ENCODE measurements at places on chromosomes 2 and 18.

- DNase-seq = peak; percentile 0
Observed at GRCh38 chr2:27627963-27628766, 647 bp downstream of the CCDC121 start.

DNA sequence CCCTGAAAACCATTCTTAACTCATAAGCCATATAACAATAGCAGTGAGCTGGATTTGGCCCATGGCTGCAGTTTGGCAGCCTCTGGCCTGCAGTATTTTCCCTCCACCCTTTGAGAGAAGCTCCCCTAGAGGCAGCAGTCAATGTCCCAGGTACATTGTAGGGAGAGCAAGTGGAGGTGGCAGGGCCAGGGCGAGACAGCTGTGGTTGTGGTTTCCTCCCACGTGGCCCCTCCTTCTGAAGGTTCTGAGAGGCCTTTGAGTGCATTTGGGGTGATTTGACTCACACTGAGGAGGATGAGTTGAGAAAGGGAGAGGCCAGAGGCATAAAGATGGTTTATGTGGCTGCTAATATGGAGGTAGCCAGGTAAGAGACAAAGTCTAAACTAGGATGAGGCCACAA, 45.5 kb upstream of the LDAH start:
- peak; percentile 31 for DNase-seq

DNA sequence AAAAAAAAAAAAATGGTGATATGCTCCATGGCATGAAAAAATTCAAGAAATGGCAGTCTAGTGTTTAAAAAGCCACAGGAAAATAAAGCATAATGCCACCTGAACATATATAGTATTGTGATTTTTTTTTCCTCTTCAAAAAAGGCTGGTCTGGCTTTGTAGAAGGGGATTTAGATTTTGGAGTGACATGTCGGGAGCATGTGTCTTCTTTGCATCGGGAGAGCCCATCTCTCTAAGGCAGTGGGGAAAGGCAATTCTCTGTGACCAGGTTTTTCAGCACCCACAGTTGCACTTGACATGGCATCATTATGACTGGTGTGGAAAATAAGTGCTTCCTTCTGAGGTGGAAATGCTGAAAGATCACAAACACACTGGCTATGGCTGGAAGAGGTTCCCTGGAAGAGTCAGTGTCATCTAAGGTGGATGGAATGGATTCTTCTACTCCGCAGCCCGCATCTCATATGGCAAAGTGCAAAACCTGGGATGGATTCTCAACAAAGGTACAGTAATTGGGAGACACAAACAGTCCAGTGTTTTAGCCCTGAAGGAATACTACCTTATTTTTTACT, 172.5 kb downstream of the AGAP1 start:
- peak; percentile 13 for DNase-seq

- DNase-seq = no peak
Observed at GRCh38 chr2:234060236-234060635, 9.7 kb downstream of the SPP2 start.

DNA sequence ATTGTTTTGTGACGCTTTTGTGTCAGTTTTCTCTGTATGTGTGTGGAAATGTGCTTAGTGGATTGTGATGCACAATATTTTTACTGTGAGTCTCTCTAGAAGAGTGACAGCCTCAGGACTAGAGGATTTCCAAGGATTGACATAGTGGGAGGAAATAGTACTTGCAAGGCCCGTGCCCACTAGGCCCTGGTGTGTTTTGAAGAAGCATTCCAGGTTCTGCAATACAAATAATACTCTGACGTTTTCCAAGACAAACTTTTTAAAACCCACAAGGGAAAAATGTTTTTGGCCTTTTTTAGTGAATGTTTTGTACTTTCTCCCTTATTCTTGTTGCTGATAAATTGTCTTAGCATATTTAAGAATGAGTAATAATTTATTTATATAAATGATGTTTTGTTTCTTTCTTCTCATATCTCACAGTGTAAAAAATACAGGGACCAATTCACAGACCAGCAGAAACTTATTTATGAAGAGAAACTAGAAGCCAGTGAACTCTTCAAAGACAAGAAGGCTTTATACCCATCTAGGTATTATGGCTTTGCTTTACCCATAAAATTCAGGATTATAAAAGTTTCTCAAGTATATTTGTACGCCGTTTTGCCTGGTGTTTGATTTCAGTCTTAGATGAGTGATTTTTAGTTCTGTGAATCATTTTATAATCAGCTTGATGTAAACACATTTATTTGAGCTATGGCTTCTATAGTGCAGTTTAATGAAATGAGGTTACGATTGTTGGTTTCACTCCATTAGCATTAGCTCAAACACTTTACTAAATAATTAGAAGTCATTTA, 165.6 kb downstream of the MYO1B start:
- no peak for DNase-seq

GRCh38 chr18:9244376-9244775, 90.2 kb upstream of the TWSG1 start:
- DNase-seq = no peak

Data from T-cell (primary cell).